CD8-positive, alpha-beta memory T cell (primary cell): ENCODE measurements at places on chromosomes 3 and 15.

DNA sequence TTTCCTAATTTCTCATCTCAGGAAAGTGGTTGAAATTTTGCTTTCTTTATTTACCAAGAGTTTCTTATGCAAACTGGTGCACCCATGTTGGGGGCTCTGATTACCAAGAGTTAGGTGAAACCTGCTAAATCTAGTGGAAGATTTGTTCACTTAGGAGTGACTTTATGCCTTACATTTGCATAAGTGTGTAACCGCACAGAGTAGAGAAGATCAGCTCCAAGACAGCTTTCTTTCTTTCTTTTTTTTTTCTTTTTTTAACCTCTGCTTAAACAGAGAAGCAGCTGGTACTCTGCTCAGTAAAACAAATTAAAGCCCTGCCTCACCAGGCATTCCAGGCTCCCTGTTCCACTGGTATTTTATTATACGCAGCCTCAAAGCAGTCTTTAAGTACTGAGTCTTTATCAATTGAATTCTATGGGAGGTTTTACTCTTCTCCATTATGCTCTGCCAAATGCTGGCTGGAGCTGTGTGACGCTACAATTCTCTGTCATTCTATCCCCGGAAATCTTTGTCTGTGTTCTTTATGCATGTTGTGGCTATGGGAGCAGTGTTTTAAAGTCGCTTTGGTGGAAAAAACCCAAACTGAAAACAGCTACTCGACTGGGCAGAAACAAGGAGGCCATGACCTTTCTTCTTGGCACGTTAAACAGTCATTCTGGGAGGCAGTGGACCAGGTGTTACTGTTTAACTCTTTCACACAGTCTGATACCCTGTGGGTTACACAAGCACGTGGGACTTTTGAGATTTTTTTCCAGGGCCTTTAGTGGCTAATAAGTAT, 55.2 kb upstream of the GBE1 start:
- no peak for DNase-seq

GRCh38 chr3:171687581-171687980, 122.7 kb downstream of the PLD1 start:
- no peak for DNase-seq

DNA sequence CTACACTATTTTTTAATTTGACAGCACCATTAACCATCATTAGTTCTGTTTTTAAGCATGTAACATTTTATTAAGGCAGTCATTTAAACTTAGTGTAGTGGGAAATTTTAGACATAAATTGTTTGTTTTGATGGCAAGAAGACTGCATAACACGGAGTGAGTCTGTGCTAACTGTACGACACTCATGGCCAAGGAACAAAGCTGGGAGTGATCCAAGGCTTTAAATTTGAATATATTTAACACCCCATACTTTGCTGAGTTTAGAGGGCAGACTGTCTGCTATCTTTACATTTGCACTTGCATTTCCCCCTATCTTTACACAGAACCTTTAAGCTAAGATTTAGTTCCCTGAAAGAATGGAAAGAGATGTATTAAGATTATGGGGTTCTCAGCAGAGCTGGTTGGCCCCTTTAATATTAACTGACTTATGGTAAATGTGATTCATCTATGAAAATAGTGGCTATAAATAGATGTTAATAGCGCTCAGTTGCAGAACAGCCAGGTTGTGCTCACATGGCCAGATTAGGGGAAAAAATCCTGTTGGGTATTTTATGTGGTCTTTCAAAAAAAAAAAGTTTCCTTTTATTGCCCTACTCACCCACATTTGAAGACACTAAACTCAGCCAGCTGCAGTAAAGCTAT, 120.7 kb downstream of the CMSS1 start:
- DNase-seq = no peak

DNA sequence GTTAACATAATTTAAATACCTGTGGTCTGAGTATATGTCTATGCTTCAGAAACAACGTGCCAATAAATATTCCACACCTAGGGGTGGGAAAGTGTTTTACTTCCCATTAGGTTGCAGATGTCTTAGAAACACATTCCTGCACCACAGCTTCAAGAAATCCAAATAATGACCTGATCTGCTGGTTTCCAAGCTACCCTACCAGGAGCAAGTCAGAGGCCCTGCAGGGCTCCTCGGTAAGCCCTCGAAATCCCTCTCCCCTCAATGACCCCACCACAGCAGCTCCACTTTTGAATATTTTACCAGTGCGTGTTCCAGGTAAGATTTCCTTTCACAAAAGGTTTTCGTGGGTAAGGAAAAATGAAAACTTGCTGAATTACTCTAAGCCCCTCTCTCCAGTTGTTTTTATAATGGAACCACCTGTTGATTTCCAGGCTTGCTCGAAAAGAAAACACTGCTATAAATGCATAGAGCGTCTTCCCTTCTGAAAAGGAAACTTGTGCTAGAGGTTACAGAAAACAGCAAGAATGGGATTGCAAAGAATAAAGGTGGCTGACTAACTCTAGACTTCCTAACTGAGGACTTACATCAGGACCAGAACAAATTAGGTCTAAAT, 12.6 kb downstream of the IL12A start:
- DNase-seq = no peak

DNA sequence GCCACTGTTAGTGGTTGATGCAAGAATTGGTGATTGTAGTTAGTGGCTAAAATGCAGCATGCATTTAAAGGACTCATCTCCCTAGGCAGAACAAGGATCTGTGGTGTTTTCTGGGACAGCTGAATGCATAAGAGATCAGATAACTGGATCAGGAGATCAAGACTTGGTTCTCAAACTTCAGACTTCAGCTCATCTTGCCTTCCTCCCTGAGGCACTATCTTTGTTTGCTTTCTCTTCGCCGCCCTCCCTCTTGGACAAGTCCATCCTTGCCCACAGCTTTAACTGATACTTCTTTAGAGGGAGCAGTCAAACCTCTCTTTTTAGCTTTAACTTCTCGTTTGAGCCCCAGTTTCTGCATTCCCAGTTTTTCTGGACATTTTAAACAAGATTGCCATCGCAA, 195.4 kb upstream of the TPRG1 start:
- DNase-seq = no peak

GRCh38 chr15:39756806-39757522, 25.7 kb downstream of the FSIP1 start:
- DNase-seq = peak; percentile 32

- no peak for DNase-seq
Measured at GRCh38 chr3:124784686-124785382, 54.6 kb downstream of the UMPS start.

- no peak for DNase-seq
Measured at GRCh38 chr3:43648957-43649356, 27.1 kb upstream of the ANO10 start.

DNA sequence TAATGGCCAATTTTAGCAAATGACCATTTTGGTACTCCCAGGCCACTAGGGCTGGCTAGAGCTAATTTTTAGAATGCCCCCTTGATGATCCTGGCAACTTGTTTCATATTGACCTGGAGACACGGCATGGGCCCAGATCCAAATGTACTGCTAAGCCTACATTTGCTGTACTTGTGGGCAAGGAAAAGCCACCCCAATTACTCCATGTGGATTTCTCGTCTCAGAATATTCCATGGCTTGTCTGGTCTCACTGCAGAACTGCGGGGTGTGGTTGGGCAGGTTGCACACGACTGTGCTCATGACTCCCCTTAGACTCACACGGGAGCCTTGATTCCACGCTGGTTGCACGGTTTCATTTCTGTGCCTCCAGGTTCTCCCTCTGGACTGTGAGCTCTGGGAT, 140.9 kb downstream of the RPLP1 start:
- DNase-seq = no peak

DNA sequence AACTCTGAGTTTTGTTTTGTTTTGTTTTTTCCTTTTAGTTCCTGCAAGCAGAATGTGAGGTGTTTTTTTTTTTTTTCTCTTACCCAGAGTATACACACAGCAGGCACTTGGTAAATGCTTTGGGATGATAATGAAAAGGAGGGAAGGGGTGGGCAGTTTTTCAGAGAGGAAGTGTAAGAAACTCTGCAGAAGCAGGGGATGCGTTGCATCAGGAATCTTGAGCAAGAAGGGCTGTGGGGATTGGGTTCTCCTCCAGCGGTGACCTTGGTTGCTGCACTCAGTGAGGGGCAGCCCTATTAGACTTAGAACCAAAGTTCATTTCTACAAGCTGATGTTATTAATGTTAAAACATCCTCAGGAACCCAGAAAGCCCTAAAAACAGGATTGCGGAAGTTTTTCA, 32.2 kb upstream of the TMEM158 start:
- DNase-seq = no peak

DNA sequence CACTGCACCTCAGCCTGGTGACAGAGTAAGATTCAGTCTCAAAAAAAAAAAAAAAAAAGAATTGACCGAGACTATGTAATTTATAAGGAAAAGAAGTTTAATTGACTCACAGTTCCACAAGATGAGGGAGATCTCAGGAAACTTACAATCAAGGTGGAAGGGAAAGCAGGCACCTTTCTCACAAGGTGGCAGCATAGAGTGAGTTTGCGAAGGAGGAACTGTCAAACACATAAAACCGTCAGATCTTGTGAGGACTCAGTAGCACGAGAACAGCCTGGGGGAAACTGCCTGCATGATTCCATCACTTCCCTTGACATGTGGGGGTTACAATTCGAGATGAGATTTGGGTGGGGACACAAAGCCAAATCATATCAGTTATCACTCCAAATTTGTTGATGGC, 380.9 kb downstream of the EDEM1 start:
- DNase-seq = no peak

- no peak for DNase-seq
Measured at GRCh38 chr3:127354761-127355160, 66.9 kb upstream of the PRR20G start.

DNA sequence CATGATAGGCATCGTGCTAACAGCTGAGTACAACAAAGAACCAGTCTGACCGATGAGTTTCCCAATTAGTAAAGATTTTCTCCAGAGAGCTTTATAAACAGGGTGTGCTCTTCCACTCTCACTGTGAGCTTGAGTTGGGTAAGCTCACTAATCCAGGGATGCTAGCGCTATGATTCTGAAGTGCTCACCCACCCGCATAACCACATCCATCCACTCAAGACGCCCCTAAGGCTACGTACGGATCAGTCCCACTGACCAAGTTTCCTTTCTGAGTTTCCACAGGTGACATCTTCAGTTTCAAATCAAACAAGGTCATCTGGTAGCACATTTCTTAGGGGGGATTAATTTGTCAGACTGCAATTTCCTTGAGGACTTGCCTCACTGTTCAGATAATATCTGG, 141.1 kb upstream of the ABI3BP start:
- no peak for DNase-seq

- no peak for DNase-seq
Measured at GRCh38 chr3:107662124-107662507, 139.4 kb downstream of the BBX start.

DNA sequence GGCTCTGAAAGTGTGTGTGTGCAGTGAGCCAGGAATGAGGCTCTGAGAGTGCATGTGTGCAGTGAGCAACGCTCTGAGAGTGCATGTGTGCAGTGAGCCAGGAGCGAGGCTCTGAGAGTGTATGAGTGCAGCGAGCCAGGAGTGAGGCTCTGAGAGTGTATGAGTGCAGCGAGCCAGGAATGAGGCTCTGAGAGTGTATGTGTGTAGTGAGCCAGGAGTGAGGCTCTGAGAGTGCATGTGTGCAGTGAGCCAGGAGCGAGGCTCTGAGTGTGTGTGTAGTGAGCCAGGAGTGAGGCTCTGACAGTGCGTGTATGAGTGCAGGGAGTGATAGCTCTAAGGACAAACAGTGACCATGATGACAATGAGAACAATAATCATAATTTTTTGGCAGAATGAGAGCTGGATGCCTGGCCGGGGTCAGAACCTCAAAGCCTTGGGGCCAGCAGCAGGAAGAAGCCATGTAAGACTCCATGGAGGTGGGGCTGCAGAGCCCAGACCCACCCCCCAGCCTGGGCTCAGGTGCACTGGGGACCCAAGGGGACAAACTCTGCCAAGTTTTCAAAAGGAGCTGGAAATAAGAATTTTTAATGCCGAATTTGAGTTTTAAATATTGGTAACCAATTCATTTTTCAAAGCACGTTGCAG, 85.7 kb upstream of the PRR20G start:
- no peak for DNase-seq

DNA sequence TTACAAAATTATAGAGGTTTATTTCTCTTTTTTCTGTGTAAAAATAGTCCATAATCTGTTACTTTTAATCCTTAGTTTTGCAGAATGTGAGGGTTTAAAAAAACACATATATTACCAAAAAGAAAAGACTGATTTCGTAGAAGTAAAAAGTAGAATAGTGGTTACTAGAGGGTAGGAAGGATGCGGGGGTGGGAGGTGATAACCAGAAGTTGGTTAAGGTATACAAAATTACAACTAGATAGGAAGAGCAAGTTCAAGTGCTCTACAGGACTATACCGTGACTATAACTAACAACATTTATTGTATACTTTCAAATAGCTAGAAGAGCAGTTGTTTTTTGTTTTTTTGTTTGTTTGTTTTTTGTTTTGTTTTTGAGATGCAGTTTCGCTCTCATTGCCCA, 16.1 kb downstream of the CASR start:
- no peak for DNase-seq

DNA sequence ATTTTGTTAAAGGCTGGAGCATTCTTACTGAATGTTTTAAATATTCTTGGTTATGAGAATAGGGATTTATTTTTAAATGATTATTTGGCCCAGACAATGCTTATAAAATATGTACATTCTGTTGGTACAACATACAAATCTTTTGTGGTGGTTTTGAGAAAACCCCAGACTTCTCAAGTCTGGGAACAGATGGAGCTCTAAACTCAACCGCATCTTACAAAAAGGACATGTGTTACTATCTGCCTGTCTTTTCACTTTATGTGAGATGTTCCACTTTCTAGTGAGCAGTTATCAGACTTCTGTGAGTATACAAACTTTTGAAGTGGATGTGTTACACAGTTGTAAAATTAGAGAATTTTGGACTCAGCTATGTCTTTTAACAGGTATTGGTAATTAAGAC, 135.5 kb upstream of the RBMS3 start:
- no peak for DNase-seq

DNA sequence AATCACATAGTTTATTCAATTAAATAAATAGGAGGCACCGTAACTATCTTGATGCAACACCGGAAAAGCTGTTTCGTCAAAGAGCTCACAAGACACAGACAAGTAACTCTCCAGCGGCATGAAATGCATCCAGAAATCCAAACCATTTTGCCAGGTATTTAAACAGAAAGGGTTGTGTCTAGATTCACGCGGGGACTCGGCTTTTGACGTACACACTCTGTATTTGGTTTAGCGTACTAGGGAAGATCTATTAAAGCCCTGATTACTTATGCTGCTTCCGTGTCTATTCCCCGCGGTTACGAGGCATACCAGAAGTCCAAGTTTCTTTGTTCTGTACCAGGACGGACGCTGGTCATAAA, 718 bp downstream of the BNIP2 start:
- peak; percentile 51 for DNase-seq

DNA sequence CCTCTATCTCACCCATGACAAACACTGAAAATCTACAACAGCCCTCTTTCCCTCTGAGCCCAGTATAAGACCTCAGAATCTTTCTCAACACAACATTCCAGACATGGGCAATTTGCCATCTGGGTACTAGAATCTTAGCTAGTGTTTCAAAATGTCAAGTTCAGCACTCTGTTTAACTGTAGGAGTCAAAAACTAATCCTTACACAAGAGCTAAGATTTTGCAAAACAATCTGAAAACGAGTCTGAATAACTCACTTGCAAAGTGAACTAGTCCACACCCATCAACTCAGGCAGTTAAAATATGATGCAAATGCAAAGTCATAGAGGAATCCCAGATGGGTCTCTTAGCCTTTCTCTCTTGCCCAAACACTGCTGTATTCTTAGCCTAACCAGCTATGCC, 67.8 kb downstream of the GPR176 start:
- DNase-seq = no peak
